ENCODE measurements at places on chromosomes 3 and 15.

DNA sequence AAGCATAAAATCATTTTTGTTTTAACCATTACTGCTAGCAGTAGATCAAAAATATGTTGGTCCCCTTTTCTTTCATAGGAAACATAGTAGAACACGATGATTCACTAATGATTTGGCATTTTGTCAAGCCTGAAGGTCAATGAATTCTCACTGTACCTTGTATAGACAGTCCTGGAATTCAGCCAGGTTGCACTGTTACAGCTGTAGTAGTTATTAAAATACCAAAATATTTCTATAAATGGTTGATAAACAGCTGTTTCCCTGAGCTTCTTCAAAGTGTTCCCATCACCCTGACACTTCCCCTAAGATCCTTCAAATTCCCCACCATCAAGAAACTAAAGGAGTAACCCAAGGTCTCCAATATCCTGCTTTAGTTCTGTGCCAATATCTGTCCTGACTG is 200.9 kb downstream of the ATP8B4 start:
- DNase-seq = no peak

- DNase-seq = no peak
These were observed 861.9 kb upstream of the SEMA6D start for GRCh38 chr15:46855388-46855787.

- no peak for DNase-seq
These were observed 47.9 kb upstream of the DCLK3 start for GRCh38 chr3:36812240-36812639.

GRCh38 chr3:8777201-8777977 is 8.0 kb upstream of the OXTR start:
- no peak for DNase-seq

- no peak for DNase-seq
These were observed 19.6 kb downstream of the TIGIT start for GRCh38 chr3:114313426-114313825.

- no peak for DNase-seq
These were observed 94.8 kb upstream of the TLE3 start for GRCh38 chr15:70192490-70192889.

DNA sequence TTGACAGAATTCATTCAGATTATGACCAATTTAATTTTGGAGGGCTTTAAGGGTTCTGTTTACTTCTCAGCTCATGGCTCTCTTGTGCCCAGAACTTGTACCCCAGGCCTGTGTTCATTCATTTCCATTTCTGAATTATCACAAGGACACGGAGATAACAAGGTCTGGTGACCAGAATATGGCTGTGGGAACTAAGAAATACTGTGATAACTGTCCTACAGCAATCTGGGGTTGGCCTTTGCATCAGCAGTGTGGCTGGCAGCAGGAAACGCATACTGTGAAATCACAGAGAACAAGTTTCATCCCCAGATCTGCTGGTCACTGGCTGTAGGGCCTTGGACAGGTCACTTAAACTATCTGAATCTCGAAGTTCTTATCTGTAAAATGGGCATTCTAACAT is 41.8 kb upstream of the TPM1 start:
- no peak for DNase-seq

DNA sequence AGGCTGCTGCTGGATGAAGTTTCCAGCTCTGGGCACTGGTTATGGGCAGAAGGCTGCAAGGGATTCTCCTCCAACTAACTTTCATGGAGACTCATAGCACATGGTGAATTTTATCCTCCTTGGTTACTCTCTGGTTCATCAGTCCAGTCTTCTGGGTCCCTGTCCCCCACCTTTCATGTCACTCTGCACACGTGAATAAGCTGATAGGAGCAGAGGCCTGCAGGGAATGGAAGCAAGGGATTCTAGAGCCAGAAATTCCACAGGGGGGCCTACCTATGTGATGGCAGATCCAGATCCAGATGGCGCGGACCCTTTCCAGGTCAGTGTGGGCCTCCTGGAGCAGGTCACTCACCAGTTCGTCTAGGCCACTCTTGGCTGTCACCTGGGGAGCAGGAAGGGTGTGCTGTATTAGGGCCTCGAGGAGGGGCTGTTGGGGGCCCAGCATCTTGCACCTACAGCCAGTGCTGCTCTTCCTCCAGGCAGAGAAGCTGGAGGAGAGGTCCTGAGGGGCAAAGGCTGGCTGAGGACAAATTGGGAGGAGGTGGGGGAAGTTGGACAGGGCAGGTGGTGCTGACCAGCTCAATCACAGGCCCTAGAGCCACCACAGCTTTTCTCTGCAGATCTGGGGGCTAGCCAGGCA is 30.2 kb downstream of the KY start:
- no peak for DNase-seq

- DNase-seq = no peak
These were observed 39.9 kb downstream of the FEM1B start for GRCh38 chr15:68317281-68318007.

DNA sequence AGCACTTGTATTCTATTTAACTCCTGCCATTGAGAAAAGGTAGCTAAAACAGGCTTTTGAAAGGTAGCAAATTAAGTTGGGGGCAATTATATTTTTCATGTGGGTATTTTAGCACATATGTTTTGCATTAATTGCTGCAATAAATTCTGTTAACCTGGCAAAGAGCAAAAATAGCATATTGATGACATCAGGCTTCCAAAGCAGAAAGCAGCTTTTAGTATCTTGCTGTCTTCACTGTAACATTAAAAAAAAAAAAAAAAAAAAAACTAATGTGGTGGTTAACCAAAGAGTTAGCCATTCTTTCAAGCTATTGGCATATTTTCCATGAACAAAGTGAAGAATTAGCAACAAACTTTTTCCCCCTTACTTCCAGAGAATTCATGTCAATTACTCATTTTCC is 9.1 kb downstream of the EPHA3 start:
- no peak for DNase-seq

GRCh38 chr15:75307778-75308390 is 25.2 kb downstream of the GOLGA6D start:
- DNase-seq = no peak

DNA sequence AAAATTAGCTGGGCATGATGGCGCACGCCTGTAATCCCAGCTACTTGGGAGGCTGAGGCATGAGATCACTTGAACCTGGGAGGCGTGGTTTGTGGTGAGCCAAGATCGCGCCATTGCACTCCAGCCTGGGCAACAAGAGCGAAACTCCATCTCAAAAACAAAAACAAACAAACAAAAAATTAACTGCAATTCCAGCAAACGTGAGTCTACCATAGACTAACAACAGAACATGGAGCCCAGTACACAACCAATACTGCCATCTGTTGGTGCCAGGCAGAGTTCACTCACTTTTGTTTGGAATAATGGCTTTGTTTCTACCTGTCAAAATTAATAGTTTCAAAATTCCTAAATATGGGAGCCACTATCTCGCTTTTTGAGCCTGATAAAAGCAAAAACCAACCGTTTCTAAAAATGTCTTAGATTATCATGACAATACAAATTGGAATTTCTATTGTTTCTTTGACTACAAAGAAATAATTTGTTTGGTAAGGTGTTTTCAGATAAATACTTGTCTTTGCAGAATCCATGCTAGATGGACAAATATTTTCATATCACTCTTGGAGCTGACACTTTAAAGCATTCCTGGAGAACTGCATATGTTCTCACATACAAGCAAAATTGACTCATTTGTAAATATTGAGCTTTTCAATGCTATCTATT is 45.0 kb downstream of the GPR176 start:
- DNase-seq = no peak

DNA sequence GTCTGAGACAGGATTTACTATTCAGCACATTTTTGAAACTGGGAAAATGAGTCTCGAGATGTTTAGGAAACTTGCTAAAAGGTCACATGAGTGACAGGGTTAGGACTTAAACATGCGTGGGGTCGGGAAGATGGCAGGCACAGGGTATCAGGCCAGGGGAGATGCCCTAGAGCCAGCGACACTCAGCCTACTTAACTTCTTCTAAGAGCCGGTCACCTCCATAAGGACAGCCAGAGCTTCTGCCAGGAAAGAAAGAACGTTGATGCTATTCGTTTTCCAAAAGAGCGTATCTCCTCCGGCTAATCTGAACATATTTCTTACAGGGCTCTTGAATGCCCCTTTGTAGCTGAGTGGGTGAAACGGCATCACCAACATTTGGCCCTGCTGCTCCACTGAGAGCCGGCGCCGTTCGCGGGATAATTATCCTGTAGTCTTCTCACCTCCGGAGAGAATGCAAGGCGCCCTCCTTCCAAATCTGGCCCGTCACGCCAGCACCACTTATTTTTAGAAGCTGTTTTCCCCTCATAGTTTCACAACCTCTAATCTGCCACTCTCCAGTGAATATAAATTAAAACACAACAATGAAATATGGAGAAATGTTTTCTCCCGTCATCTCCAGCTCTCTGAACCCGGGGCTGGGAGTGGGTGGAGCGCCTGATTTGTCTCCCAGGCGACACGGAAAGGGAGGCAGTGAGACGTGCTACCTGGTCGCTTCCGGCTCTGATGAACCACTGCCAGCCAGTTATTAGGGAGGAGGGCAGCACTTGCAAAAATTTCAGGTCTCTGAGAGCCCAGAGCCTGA is 58.5 kb downstream of the LIPC start:
- no peak for DNase-seq

- no peak for DNase-seq
These were observed 6.7 kb downstream of the PAQR5 start for GRCh38 chr15:69305204-69305931.

GRCh38 chr3:13199006-13199776 is 126.0 kb upstream of the IQSEC1 start:
- DNase-seq = no peak

DNA sequence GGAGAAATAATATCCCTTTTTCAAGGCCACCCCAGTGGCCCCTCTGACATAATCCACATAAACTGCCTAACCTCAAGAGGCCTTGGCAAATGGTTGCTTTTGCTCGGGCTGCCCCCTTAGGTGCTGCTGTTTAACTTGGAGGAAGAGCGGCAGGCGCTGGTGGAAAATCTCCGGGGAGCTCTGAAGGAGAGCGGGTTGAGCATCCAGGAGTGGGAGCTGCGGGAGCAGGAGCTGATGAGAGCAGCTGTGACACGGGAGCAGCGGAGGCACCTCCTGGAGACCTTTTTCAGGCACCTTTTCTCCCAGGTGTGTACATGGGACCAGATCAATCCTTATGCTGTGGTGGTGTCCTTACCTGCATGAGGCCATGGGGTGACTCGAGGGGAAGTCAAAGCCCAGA is 15.0 kb downstream of the DUOX1 start:
- no peak for DNase-seq

- no peak for DNase-seq
These were observed 169.4 kb downstream of the KLHL25 start for GRCh38 chr15:85625166-85625830.

GRCh38 chr3:167346171-167346570 is 33.9 kb downstream of the ZBBX start:
- no peak for DNase-seq

GRCh38 chr3:1381647-1382036 is 288.8 kb downstream of the CNTN6 start:
- no peak for DNase-seq

DNA sequence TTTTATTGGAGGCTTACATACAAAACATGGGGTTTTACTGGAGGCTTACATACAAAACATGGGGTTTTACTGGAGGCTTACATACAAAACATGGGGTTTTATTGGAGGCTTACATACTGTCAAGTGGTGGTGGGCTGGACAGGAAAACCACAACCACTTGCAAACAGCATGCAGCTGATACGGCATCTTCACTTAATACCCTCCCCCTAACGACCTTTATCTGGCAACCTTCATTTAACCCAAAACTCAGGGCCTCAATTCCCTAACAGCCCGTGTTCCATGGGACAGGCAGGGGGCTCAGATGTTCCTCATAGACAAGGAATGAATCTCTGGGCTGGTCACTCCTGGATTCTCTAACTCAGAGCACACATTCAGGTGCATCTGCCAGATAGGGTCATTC is 137.1 kb downstream of the CD47 start:
- DNase-seq = no peak

DNA sequence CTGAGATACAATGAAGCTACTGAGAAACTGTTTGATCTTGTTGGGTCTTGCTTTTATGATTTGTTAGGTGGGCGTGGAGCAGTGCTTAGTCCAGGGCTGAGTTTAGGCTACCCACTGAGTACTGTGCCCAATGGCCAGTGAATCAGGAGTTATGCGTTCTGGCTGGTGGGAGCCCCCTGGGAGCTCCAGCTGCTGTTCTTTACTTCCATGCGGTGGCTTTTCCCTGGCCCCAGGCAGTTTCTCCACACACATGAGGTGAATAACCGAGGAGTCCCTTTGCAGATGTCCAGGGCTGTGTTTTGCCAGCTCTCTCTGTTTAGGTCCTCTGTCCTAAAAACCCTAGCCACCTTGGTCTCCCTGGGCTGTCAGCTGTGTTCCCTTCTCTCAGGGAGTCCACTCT is 106.5 kb downstream of the KLF13 start:
- DNase-seq = no peak

GRCh38 chr3:13045904-13046568 is 27.2 kb downstream of the IQSEC1 start:
- no peak for DNase-seq

GRCh38 chr3:135059580-135059979 is 264.5 kb downstream of the EPHB1 start:
- no peak for DNase-seq

DNA sequence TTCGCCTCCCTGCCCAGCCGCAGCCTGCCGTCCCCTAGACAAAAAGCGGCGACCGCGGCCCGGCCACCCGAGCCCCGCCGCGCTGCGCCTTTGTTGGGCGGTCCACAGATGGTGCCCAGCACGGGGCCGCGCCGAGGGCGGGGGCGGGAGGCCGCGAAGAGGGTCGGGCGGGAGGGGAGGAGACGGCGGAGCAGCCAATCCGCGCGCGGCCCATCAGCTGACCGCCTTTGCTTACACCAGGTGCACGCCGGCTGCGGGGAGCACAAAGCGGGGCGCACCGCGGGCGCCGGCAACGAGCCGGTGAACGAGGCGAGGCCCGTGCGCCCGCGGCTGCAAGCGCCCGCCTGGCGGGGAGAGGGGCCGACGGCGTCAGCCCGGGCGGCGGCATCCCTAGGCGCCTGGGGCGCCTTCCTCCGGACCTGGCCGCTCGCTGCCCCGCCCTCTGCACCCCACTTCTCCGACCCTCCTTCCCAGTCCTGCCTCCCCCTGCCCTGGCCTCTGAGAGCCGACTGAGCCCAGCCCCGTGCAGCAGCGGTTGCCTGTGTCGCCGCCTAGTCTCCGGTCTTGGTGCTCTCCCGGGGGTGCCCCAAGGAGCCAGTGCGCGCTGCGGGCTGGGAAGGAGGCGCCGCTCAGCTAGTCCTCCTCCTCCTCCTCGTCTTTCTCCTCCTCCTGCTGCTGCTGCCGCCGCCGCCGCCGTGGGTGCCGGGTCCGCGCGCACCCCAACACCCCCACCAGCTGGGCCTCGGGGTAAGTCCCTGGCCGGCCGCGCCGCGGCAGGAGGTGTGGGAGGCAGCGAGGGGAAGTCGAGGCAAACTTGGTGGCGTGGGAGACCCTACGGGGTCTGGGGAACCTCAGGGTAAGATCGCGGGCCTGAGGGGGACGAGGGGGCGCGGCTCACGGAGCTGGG is at the start of gene LRRN1:
LRRN1 (plus strand) TSS at position 259 of the 907 bp plus-strand sequence. CDS start 45,211 bp downstream, outside the sequence.
- no peak for DNase-seq

GRCh38 chr3:35592589-35593295 is 46.6 kb upstream of the ARPP21 start:
- no peak for DNase-seq

Data from stimulated activated CD8-positive, alpha-beta memory T cell treated with anti-CD3 and anti-CD28 coated beads, Interleukin-4, amount 100 ng/mL, for 4 hours (primary cell).